ENCODE measurements at places on chromosomes 1 and 21.
A peak's percentile ranks its signal among the peaks of the same experiment; 100 is the strongest.

- DNase-seq = no peak
Observed at GRCh38 chr21:29152916-29153315, 22.5 kb downstream of the MAP3K7CL start.

- no peak for DNase-seq
Observed at GRCh38 chr1:99887890-99888289, 37.7 kb downstream of the AGL start.

DNA sequence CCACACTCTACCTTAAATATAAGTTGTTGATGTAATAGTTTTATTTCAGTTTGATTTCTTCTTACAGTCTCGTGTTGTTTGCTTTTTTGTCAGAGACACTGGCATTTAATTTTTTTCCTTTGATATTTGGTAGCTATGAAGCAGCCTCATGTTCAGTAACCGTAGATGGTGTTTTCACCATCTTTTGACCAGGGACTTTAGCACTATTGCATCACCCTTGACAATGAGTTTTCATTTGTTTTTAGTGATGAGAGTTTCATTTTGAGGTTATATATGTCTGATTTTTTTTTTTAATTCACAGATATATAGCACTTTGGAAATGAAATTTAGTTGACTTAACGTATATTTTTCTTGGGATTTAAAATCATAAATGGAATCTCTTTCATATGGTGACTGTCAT is 36.2 kb downstream of the CEP350 start:
- no peak for DNase-seq

DNA sequence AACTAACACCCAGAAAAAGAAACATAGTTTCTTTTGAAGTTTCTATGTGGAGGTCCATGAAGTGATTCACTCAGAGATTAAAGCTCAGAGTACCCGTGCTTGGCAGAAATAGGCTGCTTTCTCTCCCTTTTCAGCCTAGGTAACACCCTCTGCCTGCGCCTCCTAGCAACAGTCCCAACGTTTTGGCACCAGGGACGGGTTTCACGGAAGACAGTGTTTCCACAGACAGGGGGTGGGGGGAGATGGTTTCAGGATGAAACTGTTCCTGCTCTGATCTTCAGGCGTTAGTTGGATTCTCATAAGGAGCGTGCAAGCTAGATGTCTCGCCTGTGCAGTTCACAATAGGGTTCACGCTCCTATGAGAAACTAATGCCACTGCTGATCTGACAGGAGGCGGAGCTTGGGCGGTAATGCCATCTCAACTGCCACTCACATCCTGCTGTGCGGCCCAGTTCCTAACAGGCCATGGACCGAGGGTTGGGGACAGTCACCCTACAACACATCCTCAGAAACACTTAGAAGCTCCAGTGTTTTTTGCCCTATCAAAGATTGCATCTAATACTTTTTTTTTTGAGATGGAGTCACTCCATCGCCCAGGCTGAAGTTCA is 53.2 kb downstream of the CHML start:
- no peak for DNase-seq

- DNase-seq = no peak
Observed at GRCh38 chr1:22154626-22155025, 11.7 kb upstream of the WNT4 start.

DNA sequence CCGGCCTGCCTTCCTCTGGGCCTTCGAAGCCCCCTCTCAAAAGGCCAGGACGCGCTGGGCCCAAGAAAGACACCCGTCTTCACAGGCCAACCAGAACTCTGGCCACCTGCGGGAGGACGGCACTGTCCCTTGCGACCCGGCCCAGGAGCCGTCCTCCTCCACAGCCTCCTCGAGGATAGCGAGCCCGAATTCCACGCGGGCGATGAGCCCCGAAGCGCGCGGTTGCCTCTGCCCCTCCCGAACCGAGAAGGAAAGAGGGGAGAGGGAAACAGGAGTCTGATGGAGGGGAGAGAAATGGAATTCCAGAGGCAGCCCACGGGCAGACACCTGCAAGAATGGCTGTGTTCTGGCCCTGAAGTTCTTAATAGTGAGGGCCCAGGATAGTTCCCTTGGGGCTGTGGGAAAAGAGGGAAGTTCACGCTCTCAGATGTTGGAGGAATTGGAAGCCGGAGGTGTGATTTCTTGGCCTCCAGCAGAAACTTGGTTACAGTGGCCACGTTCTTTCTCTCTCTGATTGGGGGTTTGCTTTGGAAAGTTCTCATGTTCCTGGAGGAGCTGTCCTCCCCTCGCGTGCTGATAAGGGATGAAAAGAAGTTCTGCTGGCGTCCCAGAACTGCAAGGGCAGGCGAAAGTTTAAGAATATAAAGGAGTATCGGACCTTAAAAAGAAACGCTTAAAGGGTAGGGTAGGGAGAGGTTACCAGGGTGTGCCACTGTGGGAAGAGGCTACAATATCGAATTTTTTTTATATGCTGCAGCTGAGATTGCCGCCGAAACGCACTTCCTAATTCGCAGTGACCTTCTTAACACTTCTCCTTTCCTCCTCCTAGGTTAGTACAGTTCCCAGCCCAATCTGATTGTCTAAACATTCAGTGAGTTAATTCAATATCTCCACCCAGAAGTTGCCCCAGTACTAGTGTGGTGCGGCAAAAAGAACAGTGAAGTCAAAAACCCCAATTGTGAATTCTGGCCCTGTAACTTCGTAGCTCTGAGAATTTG is 5.8 kb upstream of the SLC44A5 start:
- no peak for DNase-seq

DNA sequence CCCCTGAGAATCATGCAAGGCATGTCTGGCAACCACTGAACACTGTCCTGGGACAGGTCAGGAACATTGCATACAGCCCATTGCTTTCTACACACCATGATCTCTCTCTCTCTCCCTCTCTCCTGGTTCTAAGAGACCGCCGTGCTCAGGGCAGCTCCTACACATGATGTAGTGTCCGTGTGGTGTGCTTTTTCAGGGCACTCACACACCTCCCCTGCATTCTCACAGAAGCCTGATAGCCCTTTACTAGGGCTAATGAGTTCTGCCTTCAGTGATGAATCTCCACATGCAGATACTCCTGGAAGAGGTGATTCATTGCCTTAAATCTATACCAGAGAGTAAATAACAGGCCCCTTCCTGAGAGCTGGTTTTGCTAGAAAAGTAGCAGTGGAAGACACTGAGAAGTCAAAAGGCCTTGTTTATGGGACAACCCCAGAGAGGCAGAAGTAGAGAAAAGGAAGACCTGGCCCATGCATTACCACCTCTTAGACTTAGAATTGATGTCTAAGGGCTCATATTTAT is 7.2 kb upstream of the OLFML2B start:
- no peak for DNase-seq

DNA sequence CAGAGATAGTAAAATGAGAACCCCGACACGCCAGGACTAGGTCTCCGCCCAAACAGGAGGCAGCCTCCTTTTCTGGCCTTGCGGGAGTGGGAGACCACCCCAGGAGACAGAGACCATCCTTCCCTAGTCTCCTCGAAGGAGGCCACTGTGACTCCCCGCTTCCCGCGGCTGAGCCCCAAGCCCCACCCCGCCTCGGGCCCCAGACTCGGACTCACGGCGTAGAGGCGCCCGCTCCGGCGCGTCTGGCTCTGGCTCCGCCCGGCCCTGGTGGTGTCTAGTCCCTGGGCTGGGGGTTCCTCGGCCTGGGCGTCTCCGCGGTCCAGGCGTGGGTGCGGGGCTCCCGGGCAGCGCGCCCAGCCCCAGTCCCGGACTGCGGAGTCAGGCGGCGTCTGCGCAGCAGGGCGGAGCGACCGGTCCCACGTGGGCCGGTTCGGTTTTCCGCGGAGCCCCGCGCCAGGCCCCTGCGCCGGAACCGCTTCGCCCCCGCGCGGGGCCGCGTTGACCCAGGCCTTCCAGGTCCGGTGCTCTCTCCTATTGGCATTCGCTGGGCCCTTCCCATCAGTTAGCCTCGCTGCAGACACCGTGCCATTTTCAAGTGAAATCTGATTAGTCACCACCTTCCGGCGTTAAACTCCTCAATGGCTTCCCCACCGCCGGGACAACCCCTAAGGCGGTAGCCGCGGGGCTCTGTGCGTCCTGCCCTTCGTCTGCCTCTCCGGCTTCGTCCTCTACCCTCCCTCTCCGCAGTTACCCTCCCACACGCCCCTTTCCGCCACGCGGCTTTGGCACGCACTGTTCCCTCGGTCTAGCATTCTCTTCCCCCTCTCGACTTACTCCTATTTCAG is at the start of gene C1orf216:
Gene C1orf216 (minus strand): TSS at position 393 of the 845 bp plus-strand sequence. CDS start 2,563 bp downstream, outside the sequence.
- peak; percentile 54 for DNase-seq

DNA sequence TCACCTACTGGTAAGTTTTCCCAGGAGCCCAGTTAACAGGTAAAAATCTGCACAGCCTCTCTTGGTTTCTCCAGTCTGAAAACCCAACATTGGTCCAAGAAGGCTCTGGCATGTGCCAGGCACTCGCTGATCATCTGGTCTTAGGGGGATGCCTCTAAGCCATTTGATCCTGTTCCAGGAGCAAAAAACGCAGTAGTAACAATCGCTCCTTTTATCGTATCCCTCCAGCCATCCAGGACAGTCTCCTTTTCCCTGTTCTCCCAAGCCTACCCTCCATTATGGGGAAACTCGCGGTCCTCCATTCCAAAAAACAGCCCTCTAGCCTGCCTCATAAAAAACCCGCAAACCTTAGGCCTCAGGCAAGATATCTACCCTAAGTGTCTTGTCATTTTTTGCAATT is 56.2 kb downstream of the ODF2L start:
- DNase-seq = no peak

GRCh38 chr21:25080141-25080540 is 527.1 kb downstream of the MRPL39 start:
- DNase-seq = no peak

DNA sequence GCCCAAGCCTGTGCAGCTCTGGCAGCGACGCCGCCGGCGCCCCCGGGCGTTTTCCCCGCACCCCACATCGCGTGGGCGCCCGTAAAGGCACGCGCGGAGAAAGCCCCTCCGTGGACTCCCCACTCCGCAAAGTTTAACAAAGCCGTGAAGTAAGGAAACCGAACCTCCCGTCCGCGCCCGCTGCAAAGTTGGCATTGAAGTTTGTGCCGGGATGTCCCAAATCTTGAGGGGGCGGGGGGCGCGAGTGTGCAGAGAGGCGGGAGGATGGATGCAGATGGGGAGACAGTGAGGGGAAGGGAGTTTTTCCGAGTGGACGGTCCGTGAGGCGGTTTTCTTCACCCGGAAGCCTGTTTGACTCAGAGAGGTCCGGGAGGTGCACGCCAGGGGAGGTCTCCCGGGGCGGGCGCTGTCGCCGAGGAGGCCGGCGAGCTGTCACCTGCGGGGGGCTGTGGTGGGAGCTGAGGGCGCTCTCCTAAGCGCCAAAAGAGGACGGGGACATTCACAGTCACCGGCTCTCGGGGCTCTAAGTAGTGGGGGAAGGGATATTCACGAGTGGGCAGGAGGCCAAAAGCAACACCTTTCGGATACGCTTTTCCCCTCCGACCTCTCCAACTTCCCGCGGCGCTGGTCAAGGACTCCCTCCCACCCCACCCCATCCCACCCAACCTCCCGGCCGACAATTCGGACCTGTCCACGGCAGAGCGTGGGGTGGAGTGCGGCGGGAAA is 1.3 kb downstream of the WLS start:
- DNase-seq = no peak

DNA sequence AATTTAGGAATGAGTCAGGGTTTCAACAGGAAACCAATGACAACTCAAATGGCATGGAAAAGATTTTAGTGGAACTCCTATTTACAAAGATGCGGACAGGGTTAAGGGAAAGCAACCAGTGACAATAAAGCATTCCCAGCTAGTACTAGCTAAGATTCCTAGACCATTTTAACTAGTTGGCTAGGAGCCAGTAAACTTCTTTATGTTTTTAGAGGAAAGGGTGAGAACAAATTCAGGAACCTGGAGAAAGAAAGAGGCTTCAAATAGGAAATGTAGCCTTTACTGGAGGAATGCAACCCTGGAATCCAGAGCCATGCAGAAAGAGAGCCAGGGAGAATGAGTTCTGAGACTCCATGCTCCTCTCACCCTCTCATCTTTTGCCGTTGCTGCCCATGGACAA is 416.6 kb downstream of the KCTD3 start:
- DNase-seq = no peak

DNA sequence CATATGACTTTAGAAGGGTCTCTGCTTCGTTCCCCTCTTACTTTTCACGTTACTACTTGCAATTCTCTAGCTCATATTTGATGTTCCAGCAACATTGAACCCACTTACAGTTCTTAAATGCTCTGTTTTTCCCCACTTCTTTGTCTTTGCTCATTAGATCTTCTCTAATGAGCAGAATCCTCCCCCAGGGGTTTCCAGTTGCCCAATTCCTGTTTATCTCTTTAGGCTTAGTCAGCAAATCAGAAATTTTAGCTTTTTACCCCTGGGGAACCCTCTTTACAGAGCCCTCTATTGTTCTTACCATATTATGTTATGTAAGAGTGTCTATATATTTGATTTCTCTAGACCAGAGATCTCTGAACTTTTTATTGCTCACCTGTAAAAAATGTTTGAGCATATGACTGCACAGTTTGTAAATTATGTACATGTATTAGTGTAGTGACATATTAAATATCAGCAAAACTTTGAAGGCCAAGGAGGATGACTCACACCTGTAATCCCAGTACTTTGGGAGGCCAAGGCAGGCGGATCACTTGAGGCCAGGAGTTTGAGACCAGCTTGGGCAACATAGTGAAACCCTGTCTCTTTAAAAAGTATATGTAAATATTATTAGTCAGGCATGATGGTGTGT is 71.4 kb downstream of the FNBP1L start:
- no peak for DNase-seq

DNA sequence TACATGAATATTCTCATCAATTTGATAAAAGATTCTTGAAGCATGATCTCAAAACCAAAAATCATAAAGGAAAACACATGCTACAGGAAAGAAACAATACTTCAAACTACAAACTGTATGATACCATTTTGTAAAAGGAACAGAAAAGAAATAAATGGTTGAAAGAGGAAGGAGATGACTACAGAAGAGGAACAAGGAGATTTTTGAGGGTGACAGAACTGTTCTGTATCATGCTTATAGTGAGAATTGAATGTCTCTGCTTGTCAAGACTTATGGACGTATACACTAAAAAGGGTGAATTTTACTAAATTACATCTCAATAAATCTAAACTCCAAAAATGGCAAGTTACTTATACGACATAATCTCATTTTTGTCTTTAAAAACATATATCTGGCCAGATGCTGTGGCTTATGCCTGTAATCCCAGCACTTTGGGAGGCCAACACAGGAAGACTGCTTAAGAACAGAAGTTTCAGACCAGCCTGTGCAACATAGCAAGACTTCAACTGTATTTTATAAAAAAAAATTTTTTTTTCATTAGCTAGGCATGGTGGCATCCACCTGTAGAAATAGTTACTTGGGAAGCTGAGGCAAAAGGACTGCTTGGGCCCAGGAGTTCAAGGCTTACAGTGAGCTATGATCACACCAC is 125.4 kb downstream of the EIF4G3 start:
- DNase-seq = no peak
